Upper lobe of right lung (tissue), 1 donor: ENCODE measurements at places on chromosomes 12 and 14. TPM values are rescaled to one million over a fixed set of nuclear protein-coding genes. Genes with fewer than 3 reads are reported as not detected.

DNA sequence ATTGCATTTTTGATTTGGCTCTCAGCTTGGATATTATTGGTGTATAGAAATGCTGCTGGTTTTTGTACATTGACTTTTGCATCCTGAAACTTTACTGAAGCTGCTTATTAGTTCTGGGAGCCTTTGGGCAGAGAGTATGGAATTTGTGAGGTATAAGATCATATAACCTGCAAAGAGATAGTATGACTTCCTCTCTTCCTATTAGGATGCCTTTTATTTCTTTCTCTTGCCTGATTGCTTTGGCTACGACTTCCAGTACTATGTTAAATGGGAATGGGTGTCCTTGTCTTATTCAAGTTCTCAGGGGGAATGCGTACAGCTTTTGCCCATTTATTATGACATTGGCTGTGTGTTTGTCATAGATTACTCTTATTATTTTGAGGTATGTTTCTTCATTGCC is 23.5 kb downstream of the SCFD1 start:
- DNase-seq: no peak

DNA sequence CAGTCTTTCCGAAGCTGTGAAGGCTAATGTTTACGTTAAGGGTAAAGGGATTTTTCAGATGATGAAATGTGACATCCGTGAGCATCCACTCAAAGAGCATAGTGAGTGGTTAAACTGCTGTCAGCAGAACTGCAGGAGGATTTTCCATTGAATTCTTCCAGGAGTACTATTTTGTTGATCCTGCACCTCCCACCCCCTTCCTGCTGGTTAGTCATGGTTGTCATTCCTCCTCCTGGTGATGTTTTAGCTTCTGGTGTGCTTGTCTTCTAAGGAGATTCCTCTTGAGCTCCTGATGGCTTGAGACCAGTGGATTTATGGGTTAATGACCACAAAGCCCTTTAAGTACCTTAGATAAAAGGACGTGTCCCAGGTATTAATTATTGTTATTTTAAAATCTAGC is 2.4 kb upstream of the GPRC5D start:
- DNase-seq: no peak

GRCh38 chr12:53431187-53431586 is 7.5 kb downstream of the AMHR2 start:
- no peak for DNase-seq

DNA sequence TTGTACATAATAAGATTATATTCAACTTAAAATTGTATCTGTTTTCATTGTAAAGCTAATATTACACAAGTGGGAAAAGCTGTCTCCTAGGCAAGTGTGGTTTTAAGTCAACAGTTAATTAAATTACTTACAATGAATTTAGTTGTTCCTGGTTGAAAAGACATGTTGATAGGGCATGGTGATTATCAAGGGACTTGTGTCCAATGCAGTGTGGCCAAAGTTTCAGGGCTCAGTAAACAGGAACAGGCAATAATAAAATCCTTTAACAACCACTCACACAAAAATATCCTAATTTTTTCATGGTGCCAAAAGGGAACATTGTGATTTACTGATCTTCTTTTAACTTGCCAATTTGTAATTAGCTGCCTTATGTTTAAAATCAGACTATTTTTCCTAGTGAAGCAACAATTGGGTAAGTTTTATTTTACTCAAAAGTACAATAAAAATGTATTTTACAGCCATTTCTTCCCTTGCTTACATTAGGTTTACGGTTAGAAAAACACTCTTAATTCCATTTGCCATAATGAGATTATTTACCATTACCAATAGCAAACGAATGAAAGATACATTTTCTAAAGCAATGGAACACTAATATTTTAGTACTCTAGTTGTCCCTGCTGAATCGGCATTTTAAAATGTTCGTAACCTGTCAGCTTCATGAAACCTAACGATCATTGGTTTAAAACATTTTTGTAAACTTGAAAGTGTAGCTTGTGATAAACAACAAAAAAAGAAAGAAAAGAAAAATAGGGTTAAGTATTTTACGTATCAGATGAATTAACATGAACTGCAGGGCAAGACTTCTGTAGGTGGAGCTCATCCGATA is 1.8 kb upstream of the WNK1 start:
- no peak for DNase-seq

DNA sequence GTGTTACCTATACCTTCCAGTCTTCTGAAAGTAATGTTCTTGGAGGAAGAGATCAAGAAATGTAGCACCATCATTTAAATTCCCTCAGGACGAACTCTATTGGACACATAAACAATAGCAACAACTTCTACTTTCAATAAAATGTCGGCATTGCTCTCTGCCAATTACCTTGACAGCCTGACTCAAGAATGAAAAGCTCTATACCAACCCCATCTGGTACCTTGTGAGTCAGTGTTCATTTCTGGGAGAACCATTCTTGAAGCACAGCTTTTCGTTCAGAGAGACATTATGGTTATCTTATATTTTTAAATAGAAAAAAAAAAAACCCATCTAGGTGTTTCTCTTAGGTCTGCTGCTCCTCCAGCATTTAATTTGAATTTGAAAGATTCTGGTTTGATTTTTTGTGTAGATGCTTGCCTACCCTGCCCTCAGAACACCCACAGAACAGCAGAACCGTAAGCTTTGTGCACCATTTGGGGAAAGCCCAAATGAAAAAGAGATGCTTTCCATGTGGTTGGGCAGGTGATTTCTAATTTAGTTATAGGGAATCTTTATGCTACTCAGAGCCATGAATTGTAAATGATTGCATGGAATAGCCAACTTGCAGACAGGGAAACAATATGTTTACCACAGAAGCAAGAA is 156.0 kb downstream of the SAMD4A start:
- no peak for DNase-seq

- no peak for DNase-seq
These were observed 92.5 kb upstream of the NAP1L1 start for GRCh38 chr12:76176940-76177339.

DNA sequence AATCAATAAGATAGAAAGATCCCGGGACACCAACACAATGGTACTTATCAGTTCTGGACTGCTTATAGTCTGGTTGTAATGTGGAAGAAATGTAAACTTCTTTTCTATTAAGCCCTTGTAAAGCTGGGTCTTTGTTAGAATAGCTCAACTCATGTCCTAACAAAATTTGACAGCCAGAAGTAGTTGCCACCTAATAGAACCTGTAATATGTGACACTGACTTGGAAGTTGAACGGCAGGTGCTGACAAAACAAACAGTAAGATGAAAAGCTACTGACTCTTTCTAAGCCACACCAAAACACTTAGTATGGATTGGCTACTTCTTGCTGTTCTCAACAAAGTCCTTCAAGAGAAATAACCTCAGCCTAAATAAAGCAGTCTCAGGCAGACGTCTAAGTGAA is 56.6 kb downstream of the KIF21A start:
- no peak for DNase-seq

GRCh38 chr12:25769082-25769945 is 189.2 kb upstream of the RASSF8 start:
- no peak for DNase-seq

VSX2 gene
- total RNA-seq: not detected

DNA sequence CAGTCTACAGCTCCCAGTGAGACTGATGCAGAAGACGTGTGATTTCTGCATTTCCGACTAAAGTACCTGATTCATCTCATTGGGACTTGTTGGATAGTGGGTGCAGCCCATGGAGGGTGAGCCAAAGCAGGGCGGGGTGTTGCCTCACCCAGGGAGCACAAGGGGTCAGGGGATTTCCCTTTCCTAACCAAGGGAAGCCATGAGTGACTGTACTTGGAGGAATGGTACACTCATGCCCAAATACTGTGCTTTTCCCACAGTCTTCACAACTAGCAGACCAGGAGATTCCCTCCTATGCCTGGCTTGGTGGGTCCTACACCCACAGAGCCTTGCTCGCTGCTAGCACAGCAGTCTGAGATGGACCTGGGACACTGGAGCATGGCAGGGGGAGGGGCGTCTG is 21.0 kb upstream of the ABCC9 start:
- DNase-seq: no peak

MYO1A gene
- total RNA-seq: 1.4 TPM

HCFC2 gene
- total RNA-seq: 19.4 TPM

PLA2G1B gene
- 62.2 TPM for total RNA-seq

DNA sequence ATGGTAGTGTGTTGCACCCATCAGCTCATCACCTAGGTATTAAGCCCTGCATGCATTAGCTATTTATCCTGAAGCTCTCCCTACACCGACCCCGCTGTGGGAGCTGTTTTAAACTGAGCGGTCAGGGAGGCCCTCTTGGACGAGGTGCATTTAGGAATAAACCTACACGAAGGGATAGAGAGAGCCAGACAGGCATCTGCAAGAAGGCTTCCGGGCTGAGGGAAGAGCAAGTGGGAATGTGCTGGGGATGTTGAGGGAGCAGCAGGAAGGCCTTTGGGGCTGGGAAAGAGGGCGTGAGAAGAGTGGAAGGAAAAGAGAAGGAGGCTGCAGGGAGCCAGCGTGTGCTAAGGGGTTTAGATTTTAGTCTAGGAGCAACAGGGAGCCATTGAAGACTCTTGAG is 34.5 kb downstream of the RPH3A start:
- no peak for DNase-seq

DNA sequence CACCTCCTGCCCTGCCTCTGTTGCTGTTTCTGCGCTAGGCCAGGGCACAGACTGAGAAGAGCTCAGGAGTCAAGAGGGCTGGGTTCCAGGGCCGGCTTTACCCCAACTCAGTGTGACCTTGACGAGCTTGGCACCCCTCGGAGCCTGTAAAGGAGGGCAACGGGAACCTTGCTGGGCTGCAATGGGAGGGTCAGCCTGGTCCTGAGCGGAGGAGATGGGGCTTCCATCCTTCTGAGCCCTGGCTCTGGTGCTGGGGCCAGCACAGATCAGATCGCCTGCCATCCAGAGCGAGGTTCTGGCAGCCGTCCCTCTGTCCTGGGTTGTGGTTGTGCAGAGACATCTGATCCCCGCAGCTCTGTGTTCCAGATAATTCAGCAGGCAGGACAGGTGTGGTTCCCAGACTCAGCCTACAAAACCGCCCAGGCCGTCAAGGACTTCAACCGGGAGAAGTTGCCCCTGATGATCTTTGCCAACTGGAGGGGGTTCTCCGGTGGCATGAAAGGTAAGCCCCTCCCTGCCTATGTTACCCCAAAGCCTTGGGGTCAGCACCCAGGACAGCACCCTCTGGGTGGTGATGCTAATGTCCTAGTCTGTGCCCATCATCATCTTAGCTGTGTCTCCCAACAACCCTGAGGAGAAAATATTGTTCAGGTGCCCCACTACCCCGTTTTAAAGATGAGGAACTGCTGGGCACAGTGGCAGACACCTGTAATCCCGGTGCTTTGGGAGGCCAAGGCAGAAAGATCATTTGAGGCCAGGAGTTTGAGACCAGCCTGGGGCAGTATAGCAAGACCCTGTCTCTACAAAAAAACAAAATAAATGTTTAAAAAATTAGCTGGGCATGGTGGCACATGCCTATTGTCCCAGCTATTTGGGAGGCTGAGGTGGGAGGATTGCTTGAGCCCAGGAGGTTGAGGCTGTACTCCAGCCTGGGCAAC is 50.2 kb downstream of the FOXN4 start:
- DNase-seq: no peak

DNA sequence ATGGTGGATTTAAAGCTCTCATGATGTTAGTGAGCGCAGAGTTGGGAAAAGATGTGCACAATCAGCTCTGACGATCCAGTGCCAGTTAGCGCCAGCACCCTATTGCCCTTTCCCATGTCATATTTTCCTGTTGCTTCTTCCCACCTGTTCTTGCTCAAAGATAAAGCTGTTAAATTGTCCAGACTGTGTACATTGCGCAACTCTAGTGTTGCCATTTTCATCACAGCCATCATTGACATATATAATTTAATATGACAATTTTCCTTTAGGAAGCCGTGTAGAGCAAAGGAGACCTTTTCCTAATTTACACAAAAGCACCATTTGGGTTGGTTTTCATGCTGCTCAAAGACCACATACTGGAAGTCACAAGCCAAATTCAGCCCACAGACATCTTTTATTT is 5.7 kb upstream of the C12orf42 start:
- no peak for DNase-seq

- no peak for DNase-seq
These were observed 87.2 kb upstream of the CISTR start for GRCh38 chr12:53838978-53839377.

XRCC3 gene
- total RNA-seq: 5.6 TPM

TAS2R7 gene
- not detected for total RNA-seq

SERPINA3 gene
- 36.4 TPM for total RNA-seq

FAM234B gene
- total RNA-seq: 9.6 TPM

CPNE6 gene
- not detected for total RNA-seq
